Ascending aorta (tissue), 2 donors: ENCODE measurements at places on chromosomes 12 and 14.

GRCh38 chr12:67578976-67579661 is 69.4 kb upstream of the DYRK2 start:
- no peak overlapping the region for H3K27ac ChIP-seq
- DNase-seq = no peak
- no peaks in the 10 kb centered on the region for H3K27me3 ChIP-seq
- H3K4me1 ChIP-seq = no peaks in the 10 kb centered on the region

DNA sequence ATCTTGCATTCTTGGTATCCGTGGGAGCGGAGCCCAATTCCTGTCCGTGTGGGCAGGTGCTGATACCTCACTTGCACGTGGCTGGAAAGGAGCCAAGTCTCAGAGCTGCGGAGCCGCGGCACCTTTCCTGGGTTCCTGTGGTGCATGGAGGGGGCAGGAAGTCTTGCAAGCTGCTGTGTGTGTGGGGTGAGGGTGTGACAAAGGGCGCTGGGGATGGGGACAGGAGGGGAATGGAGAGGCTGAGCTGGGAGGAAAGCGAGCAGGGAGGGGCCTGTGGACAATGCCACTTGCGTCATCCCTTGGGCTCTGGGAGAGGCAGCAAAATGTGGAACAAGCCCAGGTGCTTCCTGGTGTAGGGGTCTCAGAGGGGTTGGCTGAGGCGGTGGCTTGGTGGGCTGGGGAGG is 86.7 kb downstream of the CALM1 start:
- H3K27me3 ChIP-seq = no peaks in the 10 kb centered on the region
- no peak overlapping the region for H3K27ac ChIP-seq
- H3K36me3 ChIP-seq = no peaks in the 10 kb centered on the region
- DNase-seq = no peak
- H3K4me1 ChIP-seq = no peaks in the 10 kb centered on the region

DNA sequence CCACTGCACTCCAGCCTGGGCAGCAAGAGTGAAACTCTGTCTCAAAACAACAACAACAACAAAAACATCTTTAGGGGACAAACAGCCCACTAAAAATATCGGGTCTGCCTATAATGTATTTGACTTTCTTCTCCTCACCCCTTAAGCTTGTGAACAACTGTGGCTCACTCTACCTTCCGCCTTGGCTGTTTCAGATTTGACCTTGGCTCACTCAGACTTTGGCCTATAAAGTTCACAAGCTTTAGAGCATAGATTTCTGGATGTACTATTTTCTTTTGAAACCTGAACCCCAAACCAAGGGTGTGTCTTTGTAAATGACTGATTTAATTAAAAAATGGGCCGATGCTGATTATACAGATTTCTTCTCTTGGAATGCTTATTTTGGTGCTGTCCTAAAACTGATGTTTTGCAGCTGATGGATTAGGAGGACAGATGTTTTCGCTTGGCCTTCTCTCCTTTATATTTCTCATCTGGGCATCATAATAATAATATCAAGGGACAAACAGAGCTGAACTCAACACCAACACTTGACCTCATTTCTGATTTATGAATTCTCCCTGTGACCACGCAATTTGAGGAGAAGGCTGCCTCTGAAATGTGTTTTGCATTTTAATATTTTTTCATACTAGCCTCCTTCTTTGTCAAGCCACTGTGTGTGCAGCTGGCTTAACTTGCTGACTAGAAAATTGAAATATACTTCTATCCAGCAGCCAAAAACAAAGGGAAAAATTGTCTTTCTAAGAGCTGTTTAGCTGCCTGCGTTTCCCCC is 40.2 kb upstream of the RASSF3 start:
- H3K4me3 ChIP-seq = no peak overlapping the region
- no peaks in the 10 kb centered on the region for H3K4me1 ChIP-seq
- no peak overlapping the region for H3K27ac ChIP-seq
- H3K36me3 ChIP-seq = no peaks in the 10 kb centered on the region
- no peak for DNase-seq

- no peaks in the 10 kb centered on the region for H3K27me3 ChIP-seq
- H3K27ac ChIP-seq = peak overlapping the region; percentile 86
- peaks cover 41% of the 10 kb centered on the region for H3K4me1 ChIP-seq
- peaks cover 9% of the 10 kb centered on the region for H3K36me3 ChIP-seq
- peak overlapping the region; percentile 32 for H3K4me3 ChIP-seq
- DNase-seq = peak; percentile 94
Measured at GRCh38 chr12:124457287-124458219, 109.9 kb downstream of the NCOR2 start.

DNA sequence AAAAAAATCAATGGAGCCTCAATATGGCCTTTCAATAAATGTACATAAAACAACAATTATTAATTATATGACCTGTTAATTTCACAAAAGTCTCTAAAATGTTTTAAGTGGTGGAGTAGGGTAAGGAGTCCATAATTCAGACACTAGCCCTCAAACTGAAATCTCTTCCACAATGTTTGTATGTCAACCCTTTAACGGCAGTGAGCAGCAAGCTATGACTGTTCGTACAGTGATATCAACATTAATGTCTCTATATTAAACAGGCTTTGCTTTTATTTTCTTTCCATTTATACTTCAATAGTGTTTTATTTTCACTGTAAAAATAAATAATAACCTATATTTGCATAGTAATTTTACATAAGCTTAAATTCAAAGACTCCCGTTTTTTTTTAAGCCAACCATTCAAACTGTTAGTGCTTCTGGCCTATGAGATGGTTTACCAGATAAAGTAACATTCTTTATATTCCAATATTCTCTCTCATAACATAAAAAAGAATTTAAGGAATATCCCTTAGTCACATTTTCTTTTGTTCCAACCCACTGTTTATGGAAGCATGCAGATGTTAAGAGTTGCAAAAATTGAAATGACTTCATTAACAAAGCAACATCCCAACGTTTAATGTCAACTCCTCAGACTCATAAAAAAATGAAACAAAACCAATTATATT is 2.3 kb downstream of the CDK17 start:
- H3K27me3 ChIP-seq = no peaks in the 10 kb centered on the region
- no peak for DNase-seq
- H3K4me3 ChIP-seq = peak overlapping the region; percentile 78
- H3K36me3 ChIP-seq = no peaks in the 10 kb centered on the region
- peak overlapping the region; percentile 100 for H3K27ac ChIP-seq

DNA sequence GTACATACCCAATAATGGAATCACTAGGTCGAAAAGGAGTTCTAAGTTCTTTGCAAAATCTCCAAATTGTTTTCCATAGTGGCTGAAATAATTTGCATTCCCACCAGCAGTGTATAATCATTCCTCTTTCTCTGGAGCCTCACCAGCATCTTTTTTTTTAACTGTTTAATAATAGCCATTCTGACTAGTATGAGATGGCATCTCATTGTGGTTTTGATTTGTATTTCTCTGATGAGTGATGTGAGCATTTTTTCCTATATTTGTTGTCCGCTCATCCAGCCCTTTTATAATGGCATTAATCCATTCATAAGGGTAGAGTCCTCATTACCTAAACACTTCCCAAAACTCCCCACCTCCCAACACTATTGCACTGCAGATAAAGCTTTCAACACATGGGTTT is 278.3 kb downstream of the SEC23A start:
- H3K4me3 ChIP-seq = no peak overlapping the region
- H3K36me3 ChIP-seq = no peaks in the 10 kb centered on the region
- H3K27me3 ChIP-seq = no peaks in the 10 kb centered on the region

DNA sequence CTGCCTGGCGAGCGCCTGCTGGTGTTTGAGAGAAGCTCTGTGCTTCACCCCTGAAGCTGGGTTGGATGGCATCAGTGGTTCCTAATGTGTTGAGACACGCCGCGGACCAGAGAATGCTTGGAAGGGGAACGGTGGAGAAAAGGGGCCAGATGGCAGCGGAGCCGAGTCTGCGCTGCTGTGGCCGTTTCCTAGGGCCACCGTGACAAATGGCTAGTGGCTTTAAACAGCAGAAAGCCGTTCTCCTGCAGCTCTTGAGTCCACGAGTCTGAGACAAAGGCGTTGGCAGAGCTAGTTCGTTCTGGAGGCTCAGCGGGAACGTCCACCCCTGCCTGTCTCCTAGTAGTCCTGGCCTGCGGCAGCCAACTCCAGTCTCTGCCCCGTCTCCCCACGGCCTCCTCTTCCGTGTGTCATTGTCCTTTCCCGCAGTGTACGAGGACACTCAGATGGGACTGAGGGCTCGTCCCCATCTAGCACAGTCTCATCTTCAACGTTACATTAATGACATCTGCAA is 103.6 kb downstream of the ADGRD1 start:
- no peak overlapping the region for H3K4me3 ChIP-seq
- no peak overlapping the region for H3K27ac ChIP-seq
- DNase-seq = no peak
- no peaks in the 10 kb centered on the region for H3K4me1 ChIP-seq
- H3K27me3 ChIP-seq = no peaks in the 10 kb centered on the region

DNA sequence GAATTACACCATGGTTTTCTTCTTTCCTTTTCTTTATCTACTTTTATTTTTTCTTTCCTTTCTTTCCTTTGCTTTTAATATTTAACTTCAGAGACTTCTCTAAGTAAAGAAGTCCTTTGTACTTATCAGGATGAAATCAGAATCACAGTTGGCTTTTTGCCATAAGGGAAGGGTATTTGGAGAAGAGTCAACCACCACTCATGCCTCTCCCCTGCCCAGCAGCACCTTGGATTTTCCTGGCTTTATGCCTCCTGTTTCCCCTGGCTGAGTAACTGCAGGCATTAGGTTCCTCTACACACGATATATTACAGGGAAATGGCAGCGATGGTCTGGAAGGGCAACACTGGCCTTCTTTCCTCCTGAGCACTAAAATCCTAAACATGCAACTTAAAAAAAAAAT is 266.4 kb upstream of the CAND1 start:
- no peak overlapping the region for H3K4me3 ChIP-seq
- H3K4me1 ChIP-seq = no peaks in the 10 kb centered on the region
- H3K27me3 ChIP-seq = no peaks in the 10 kb centered on the region
- H3K36me3 ChIP-seq = no peaks in the 10 kb centered on the region

DNA sequence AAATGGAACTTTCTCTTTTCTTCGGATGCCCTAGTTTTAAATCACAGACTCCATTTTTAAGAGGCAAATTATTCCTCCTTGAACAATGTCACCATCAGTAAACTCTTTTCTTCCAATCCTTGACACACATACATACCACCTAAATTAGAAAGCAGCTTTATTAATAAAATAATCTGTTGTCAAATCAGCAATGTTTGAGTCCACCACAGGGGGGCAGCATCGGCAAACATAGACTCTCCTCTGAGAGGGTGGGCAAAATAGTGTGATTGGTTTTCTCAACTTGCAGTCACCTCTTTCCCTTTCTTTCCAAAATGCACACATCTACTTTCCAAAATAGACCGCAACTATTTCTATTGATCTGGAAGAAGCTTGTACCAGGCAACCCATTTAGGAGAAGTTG is 438.4 kb upstream of the OR4E1 start:
- H3K27ac ChIP-seq = no peak overlapping the region
- no peaks in the 10 kb centered on the region for H3K4me1 ChIP-seq
- DNase-seq = no peak
- no peaks in the 10 kb centered on the region for H3K36me3 ChIP-seq
- no peaks in the 10 kb centered on the region for H3K27me3 ChIP-seq

- DNase-seq = peak; percentile 84
- no peaks in the 10 kb centered on the region for H3K4me1 ChIP-seq
- peak within 1 kb of the TSS; percentile 99 for H3K27ac ChIP-seq
Measured at GRCh38 chr14:58637391-58638230, at the start of gene DACT1. TSS of gene DACT1 (plus strand) at chr14:58637962. CDS start at chr14:58638203, 241 bp downstream.

GRCh38 chr14:60925286-60925685 is 55.6 kb downstream of the TRMT5 start:
- H3K4me3 ChIP-seq = no peak overlapping the region
- H3K4me1 ChIP-seq = no peaks in the 10 kb centered on the region
- no peak for DNase-seq
- H3K27me3 ChIP-seq = no peaks in the 10 kb centered on the region
- no peak overlapping the region for H3K27ac ChIP-seq
- H3K36me3 ChIP-seq = no peaks in the 10 kb centered on the region

DNA sequence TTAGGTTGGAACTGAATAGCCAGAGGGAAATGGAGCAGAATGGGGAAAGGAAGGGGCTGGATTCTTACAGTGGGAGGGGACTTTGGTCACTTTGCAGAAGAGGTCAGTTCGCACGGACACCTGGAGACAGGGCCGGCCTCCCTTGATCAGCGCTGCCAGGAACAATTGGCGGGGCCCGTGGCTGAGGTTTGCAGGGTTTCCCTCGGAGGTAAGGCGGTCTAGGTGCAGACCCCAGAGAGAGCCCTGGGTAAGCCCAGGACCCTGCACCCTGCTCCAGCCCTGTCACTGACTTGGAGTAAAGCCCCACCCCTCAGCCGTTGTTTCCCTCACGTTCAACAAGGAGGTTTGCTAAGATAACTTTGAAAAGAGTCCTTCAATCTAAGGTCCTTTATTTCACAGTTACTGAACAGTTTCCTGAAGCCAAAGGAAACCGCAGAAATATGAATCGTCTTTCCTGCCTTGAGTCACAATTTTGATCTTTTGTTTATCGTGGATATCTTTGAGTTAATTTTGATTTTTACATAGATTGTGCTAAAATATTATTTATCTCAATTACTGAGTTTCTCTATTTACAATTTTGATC is 231.4 kb upstream of the RTL1 start:
- no peaks in the 10 kb centered on the region for H3K36me3 ChIP-seq
- no peak overlapping the region for H3K4me3 ChIP-seq
- no peaks in the 10 kb centered on the region for H3K27me3 ChIP-seq
- H3K4me1 ChIP-seq = no peaks in the 10 kb centered on the region
- no peak overlapping the region for H3K27ac ChIP-seq

DNA sequence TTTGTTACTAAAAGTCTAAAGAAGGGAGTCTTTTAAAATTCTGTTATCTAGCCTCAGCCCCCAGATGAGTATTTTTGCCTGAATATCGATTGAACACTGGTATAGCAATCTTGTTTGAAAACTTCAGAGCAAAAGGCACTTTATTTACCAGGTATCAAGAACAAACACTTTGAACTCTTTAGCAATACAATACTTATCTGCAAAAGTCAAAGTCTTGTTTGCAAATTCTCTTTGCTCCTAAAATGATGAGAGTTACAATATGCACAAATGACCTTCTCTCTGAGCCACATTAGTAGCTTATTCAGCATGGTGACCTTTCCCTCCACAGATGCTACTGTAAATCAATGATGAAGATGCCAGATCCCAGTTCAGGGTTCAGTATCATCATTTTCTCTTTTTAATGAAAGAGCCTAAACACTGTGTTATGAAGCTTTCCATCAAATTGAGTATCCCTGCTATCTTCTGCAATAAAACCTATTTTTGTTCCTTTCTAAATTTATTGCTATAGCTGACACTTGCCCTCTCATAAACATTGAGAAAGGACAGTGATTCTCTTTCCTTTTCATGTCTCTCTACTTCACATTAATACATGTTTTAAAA is 752.7 kb upstream of the MGAT4C start:
- no peaks in the 10 kb centered on the region for H3K36me3 ChIP-seq
- no peak overlapping the region for H3K4me3 ChIP-seq
- H3K4me1 ChIP-seq = no peaks in the 10 kb centered on the region
- DNase-seq = no peak

GRCh38 chr12:124183172-124183571 is 111.7 kb upstream of the RFLNA start:
- no peaks in the 10 kb centered on the region for H3K4me1 ChIP-seq
- H3K27me3 ChIP-seq = no peaks in the 10 kb centered on the region
- H3K4me3 ChIP-seq = no peak overlapping the region
- H3K27ac ChIP-seq = no peak overlapping the region
- DNase-seq = no peak
- no peaks in the 10 kb centered on the region for H3K36me3 ChIP-seq

- no peaks in the 10 kb centered on the region for H3K36me3 ChIP-seq
- peaks cover 11% of the 10 kb centered on the region for H3K4me1 ChIP-seq
- H3K4me3 ChIP-seq = no peak overlapping the region
- no peaks in the 10 kb centered on the region for H3K27me3 ChIP-seq
- DNase-seq = no peak
Measured at GRCh38 chr14:68665131-68665530, 127.7 kb downstream of the ZFP36L1 start.
